Stomach (tissue), 19 donors: ENCODE measurements at places on chromosomes 12 and 14.

DNA sequence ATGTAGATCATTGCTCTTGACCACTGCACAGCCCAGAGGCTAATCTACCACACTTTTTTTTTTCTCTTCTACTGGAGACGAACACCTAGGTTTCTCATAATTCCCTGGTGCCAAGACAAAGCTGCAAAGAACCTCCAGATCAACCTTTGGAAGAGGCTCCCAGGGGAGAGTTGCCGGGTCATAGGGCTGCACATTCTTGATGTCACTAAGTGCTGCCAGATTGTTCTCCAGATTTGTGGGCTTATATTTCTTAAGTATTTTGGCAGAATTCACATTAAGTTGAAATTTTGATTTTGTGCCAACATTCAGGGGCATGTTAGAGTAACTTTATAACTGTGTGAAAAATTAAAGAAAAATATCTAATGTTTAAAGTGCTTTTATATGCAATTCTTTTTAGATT, 13.5 kb upstream of the PDZRN4 start:
- no peak for DNase-seq

- no peak for DNase-seq
Measured at GRCh38 chr12:77102691-77103090, 37.3 kb upstream of the E2F7 start.

DNA sequence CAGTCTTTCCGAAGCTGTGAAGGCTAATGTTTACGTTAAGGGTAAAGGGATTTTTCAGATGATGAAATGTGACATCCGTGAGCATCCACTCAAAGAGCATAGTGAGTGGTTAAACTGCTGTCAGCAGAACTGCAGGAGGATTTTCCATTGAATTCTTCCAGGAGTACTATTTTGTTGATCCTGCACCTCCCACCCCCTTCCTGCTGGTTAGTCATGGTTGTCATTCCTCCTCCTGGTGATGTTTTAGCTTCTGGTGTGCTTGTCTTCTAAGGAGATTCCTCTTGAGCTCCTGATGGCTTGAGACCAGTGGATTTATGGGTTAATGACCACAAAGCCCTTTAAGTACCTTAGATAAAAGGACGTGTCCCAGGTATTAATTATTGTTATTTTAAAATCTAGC, 2.4 kb upstream of the GPRC5D start:
- no peak for DNase-seq

DNA sequence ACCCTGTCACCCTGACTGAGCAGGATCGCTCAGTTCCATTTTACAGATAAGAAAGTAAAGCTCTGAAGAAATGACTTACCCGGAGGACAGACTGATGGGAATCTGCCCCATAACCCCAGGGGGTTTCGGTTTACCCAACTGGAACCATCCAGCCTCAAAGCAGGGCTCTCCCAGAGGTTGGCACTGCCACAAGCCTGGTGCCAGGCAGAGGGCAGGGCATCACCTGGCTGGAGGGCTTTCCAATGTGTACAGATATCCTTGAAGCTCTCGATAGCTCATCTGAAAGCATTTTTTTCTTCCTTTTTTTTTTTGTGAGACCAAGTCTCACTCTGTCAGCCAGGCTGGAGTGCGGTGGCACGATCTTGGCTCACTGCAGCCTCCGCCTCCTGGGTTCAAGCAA, 33.2 kb downstream of the STON2 start:
- DNase-seq, result no peak

DNA sequence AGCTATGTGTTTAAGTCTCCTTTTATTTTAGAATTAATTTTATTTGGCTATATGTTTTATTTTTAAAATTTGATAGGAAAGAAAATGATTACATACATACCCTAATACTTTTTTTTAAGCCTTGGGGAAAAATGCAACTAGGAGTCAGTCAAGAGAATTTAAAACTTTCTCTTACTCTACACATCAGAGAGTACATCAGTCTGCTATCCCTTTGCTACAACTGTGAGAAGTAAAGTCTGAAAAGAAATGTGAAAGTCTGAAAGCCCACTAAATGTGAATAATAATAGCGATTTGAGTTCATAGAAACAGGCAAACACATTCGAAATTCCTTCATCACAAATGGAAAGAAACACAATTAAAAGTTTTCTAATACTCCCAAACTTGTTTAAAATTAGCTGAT, 95.0 kb downstream of the PTPRQ start:
- no peak for DNase-seq

- DNase-seq, result no peak
Measured at GRCh38 chr12:110993434-110993833, 73.1 kb upstream of the MYL2 start.

- no peak for DNase-seq
Measured at GRCh38 chr14:65074449-65075150, 27.7 kb downstream of the MAX start.

DNA sequence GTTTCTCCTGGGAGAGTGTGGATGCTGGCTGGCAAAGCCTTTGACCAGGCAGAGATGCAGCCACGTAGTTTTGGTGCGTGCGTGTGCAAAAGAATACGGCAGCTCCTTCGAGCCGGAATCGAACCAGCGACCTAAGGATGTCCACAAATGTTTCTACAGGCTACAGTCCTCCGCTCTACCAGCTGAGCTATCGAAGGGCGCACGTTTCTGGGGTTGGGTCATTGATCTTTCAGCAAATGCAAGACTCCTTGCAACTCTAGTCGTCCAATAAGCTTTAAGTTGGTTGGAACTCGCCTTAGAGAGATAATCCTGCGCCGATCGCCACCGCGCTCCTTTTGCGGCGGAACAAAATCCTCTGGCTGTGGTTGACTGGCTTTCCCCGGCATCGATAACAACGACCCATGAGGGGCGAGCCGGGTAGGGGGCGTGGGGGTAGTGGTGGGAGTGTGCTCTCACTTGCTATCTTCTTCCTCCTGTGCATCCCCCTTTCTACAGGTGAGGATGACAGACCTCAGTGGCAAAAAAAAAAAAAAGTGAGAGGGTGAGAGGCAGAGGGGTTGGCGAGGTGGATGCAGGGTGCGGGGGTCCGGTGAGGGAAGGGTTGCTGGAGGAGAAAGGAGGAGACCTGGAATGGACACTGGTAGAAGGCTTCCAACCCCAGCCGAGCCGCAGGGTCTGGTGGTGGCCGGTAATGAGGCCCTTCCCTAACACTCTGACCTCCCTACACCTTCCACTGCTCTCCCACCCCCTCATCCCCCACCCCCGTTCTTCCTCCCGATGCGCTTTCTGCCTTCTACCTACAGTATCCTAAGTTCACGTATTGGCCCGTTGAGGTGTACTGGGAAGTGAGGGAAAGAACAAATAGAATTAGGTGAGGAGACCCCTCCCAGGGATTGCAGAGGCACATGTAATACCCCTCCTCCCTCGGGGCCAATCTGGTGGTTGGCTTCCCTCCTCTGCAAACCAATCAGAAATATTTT, 11.8 kb upstream of the OR6S1 start:
- DNase-seq, result peak; percentile 62

- no peak for DNase-seq
Measured at GRCh38 chr12:23555825-23556207, 393.7 kb downstream of the SOX5 start.

DNA sequence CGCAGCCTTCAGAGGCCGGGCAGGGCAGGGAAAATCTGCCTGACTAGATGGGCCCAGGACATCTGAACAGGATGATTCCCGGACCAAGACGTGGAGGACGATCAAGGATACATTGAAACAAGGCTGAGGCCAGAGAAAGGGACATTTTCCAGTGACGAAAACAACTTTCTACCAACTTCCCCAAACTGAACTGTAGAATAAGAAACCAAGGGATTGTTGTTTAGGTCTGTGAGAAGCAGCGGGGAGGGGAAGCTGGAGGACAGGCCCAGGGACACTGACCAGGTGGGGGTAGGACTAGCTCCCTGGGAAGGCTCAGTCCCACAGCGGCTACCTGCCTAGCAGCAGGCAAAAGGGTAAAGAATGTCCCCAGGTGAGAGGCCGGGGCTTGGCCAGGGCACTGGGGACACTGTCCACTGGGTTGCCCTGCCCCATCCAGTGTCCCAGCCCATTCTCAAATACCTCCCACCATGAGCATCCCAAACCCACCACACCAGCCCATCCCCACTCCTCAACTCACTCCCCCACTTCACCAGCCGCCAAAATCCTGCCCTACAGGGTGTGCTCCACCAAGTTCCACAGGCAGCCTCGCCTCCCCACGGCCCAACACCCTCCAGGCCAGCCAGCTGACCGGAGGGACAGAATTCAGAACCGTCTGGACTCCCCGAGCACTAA, 995 bp downstream of the TNFRSF1A start:
- peak; percentile 61 for DNase-seq

GRCh38 chr12:105799103-105799502, 339.7 kb downstream of the NUAK1 start:
- DNase-seq, result no peak

- DNase-seq, result no peak
Measured at GRCh38 chr12:49550693-49551252, 11.9 kb downstream of the KCNH3 start.

- DNase-seq, result peak; percentile 34
Measured at GRCh38 chr12:42705863-42706262, 116.3 kb upstream of the PRICKLE1 start.
